WERI-Rb-1 (cell line): ENCODE measurements at places on chromosomes 5 and 9.

GRCh38 chr5:82105457-82105856, 133.6 kb downstream of the ATG10 start:
- DNase-seq = no peak

DNA sequence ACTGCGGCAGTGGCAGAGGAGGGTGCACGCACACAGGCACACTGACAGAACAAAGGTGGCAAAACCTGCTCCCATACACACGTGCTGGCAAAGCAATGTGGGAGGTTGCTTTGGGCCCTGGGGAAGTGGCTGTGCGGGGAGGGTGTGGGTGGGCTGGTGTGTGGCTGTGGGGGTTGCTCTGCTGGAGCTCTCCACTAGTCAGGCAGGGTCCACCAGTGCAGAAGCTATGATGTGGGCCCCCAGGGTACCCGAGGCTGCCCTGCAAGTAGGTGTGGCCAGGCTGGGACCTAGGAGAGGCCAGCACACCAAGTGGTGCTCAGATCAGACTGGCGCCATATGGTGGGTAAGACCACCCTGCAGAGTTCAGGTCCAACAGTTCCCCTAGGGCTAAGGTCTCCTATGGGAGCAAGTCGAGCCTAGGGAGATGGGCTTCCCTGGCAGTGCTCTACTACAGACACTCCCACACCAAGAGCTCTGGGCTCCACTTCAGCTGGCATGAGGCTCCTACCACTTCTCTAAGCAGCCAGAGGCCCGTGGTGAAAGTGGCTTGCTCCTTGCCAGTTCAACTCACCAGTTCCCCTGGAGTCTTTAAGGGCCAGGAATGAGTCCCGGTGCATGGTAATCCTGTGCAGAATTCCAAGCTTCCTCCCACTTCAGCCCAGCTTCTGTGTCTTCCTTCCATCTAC, 46.2 kb upstream of the IFNE start:
- DNase-seq = no peak

- no peak for DNase-seq
Observed at GRCh38 chr9:33374190-33374589, 28.2 kb downstream of the AQP7 start.

GRCh38 chr9:4339357-4339756, 39.5 kb upstream of the GLIS3 start:
- DNase-seq = peak; percentile 73

GRCh38 chr5:114179134-114179533, 182.7 kb upstream of the KCNN2 start:
- no peak for DNase-seq

DNA sequence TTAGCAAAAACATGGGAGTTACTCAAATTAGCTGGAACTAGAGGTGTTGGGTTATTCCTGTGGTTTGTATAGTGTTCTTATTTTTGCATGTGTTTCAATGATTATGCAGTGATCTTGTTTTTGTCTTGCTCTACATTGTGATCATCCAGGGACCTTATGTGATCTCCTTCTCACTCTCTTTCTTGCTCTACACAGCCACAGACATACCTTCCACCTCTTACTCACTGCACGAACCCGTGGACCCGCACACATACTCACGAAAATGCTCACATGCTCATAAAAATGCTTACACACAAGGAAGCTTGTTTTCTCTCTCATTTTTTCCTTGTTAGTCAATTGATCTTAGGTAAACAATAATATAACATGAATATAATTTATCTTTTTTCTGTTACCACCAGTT, 187.1 kb downstream of the KDM4C start:
- DNase-seq = no peak

DNA sequence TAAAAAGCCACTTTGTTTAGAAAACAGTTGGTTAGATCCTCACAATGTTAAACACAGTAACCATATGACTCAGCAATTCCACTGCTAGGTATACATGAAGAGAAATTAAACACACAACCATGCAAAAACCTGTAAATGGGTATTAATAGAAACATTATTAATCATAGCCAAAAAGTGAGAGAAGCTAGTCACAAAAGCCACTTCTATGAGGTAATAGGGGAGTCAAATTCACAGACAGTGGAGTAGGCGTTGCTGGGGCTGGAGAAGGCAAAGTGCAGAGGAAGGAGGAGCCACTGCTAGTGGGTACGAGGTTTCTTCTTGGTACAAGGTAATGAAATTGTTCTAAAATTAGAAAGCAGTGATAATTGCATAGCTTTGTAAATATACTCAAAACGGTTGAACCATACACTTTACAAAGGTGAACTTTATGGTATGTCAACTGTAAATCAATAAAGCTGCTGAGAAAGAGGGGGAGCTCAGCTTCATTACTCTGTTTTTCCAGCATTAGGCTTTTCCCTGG, 364.4 kb downstream of the GADD45G start:
- DNase-seq = no peak

- DNase-seq = no peak
Observed at GRCh38 chr5:100249884-100250269, 285.3 kb upstream of the FAM174A start.

DNA sequence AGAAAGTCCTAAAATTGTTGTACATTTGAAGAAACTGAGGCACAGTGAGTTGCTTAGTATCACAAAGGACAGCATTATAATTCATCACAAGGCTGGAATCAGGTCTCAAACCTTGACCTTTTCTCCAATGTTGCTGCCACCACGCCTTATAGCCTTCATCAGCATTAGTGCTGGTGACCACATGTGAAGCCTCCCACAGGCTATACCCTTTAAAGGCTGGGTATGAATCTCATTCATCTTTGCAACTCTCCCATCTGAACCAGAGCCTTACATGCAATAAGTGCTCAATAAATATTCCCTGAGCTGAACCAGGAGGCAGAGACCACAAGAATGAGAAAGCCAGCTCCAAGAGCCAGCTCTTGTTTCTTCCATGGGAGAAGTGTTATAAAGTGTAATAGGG, 104.7 kb downstream of the SPOCK1 start:
- no peak for DNase-seq

GRCh38 chr5:98933445-98934072, 4.8 kb upstream of the CHD1 start:
- no peak for DNase-seq

DNA sequence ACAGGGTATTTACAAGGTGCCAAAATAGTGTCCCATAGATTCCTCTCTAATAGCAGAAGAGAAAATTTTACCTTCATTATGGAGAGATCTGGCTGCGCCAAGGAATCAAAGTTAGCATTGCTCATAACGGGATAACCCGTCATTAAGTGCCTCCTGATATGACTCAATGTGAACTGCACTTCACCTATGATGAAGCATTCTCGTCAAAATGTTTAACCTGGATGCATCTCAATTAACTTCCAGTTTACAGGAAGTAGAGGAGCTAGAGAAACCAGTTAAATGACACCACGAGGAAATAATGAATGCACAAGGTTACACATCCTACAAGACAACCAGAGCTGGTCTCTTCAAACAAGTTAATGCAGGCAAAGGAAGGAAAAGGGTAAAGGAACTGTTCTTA, 17.2 kb downstream of the FBXW11 start:
- no peak for DNase-seq

- no peak for DNase-seq
Observed at GRCh38 chr5:448061-448765, 5.2 kb downstream of the EXOC3 start.

GRCh38 chr5:73451224-73452130, 2.9 kb upstream of the FOXD1 start:
- peak; percentile 79 for DNase-seq

GRCh38 chr5:150313921-150314716, 11.4 kb upstream of the ARSI start:
- DNase-seq = no peak

DNA sequence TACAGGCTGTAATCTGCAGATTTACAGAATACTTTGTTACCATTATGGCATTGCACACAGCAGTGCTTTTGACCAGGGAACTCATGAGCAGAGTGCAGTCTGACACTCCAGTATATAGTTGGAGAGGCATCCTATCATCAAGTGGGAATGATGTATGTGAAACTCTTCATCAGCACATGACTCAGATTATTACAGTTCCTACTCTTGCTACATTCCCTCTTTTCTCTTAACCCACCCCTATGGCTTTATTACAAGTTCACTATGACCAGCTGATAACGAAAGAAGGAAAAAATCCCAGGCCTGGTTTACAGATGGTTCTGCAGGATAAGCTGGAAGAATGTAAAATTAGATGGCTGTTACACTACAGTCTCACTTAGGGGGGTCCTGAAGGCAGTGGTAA, 385.9 kb downstream of the RASEF start:
- DNase-seq = no peak
